ELF-1 (cell line): ENCODE measurements at places on chromosomes 5 and 9.

DNA sequence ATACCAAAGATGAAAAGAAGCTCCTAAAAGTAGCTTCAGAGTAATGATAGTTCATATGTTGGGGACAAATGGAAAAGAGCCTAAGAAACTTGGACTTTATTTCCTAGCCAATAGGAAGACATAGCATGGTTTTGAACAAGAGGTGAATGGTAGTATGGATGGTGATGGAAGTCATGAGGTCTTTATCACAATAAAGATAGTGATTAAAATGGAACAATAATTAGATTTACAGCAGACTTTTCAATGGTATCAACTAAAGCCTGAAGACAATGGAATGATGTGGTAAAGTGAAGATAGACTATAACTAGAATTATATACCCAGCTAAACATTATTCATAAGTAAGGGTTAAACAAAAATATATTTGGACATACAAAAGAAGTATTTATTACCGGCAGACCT is 131.2 kb downstream of the RAB3C start:
- DNase-seq = no peak

GRCh38 chr5:143010351-143010750 is 240.2 kb downstream of the ARHGAP26 start:
- DNase-seq = no peak

- DNase-seq = no peak
Observed at GRCh38 chr5:42490831-42491230, 67.6 kb downstream of the GHR start.

GRCh38 chr9:107276966-107277710 is 5.9 kb upstream of the RAD23B start:
- DNase-seq = no peak

- DNase-seq = peak; percentile 87
Observed at GRCh38 chr5:134184155-134185135, 7.7 kb upstream of the SKP1 start.

DNA sequence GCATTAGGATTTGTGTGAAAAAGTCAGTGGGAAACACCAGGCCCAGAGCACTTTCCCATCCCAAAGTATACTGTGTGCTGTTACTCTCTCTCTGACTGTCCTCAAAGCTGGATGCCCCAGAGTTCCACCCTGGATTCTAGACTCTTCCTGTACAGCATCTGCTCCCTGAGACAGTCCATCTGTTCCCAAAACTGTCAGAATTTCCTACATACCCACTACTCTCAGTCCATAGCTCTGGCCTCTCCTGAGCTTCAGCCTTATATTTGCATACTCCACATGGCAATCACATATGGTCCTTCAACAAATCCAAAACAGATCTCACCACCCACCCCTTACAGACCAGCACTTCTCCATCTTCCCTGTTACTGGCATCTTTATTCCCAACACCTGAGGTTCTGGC is 9.5 kb downstream of the ELP1 start:
- DNase-seq = no peak

GRCh38 chr5:66440202-66440680 is 156.0 kb upstream of the MAST4 start:
- no peak for DNase-seq

DNA sequence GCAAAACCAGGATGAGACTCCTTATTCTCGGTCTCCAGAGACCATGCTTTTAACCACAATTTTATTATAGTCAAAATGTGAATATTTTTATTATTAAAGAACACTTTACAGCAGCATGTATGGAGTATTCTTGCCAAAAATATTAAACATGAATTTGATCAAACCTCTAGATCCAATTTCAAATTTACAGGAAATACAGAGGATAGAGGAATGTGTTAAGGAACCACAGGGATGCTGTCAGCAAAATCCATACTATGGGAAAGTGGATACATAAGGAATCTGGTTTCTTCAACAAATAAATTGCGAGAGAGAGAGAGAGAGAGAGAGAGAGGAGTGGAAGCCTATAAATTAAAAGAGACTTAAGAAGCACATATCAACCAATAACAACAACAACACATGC is 348.2 kb upstream of the NUDT12 start:
- DNase-seq = no peak

DNA sequence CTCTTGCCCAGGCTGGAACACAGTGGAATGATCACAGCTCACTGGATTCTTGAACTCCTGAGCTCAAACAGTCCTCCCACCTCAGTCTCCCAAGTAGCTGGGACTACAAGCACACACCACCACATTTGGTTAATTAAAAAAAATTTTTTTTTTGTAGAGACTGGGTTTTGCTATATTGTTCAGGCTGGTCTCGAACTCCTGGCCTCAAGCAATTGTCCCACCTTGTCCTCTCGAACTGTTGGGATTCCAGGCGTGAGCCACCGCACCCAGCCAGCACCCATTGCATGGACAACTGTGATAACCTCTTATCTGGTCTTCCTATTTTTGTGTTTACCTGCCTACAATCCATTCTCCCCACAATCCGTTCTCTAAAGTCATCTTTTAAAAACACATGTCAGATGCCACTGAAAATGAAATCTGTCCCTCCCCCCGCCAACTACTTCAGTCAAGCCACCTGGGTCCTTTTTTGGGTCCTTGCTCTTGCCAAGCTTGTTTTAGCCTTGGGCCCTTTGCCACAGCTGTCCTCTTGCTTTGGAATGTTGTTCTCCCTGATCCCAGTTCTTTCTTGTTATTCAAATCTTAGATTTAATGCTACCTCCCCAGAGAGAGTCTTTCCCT is 250.5 kb downstream of the PIK3R1 start:
- peak; percentile 71 for DNase-seq

DNA sequence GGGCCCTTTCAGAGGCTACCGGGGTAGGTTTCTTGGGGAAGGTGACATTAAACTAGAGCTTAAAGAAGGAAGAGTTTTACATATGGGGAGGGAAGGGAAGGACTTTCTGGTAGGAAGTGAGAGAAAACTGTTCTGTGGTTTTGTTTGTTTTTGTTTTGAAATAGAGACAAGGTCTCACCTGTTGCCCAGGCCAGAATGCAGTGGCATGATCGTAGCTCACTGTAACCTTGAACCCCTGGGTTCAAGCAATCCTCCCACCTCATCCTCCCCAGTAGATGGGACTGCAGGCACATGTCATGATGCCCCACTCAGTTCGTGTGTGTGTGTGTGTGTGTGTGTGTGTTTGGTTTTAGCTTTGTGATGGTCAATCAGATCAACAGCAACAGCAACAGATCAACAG is 37.4 kb upstream of the CNOT6 start:
- no peak for DNase-seq

- no peak for DNase-seq
Observed at GRCh38 chr5:56971275-56971674, 19.4 kb upstream of the MIER3 start.

- peak; percentile 7 for DNase-seq
Observed at GRCh38 chr9:94250456-94250855, 8.6 kb upstream of the ZNF169 start.

- peak; percentile 21 for DNase-seq
Observed at GRCh38 chr5:14900693-14901461, 29.3 kb upstream of the ANKH start.

- no peak for DNase-seq
Observed at GRCh38 chr9:79104951-79105350, 466.8 kb upstream of the TLE4 start.
